ENCODE measurements at places on chromosomes 12 and 14. TPM values are rescaled to one million over a fixed set of nuclear protein-coding genes. Genes with fewer than 3 reads are reported as not detected.

DNA sequence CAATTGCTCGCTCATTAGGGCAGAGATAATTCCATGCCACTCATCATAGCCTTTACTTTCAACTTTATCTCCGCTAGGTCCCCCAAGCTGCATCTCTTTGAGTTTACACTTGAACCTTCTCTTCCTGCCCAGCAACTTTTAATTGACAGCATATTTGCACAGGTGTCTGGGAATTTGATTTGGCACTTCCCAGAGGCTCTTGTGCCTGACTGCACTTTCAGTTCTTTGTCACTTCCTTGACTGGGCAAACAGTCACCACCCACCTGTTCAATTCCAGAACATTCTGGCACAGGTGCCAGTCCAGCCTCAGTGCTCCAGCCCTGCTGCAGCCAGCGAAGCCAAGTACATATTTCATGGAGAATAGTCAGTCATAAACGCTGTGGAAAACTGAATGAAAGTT, 110.1 kb upstream of the LRIG3 start:
- no peak for DNase-seq

GRCh38 chr12:80033448-80033847, 65.9 kb upstream of the OTOGL start:
- DNase-seq: no peak

DNA sequence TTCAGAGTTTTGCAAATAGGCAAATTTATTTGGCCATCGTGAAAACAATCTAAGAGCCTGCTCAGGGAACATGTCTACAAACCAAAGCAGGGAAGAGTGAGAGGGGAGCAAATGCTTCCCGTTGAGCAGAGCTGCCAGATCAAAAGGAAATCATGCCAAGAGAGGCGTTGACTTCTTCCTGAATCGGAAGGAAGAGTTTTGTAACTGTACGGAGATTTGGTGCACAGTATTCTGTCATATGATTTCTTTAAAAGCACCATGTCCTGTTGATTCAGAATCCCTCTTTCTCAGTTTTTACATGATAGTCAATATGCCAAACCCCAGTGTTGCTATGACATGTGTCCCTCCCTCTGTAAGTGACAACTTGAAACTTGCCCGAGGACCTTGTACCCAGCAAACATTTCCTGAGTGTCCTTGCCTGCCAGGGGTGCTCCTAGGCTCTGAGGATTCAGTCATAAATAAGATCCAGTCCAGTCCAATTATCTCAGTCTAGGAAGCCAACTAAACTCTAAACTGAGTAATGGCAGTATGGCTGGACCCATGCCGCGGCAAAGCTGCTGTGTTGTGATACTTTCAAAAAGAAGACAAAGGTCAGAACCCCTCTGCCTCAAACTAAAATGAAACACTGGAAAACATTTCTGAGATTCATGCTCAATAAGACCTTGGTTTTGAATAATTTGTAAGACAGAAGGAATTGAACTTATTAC, 300.1 kb upstream of the FKBP4 start:
- DNase-seq: no peak

PNMA1 gene
- total RNA-seq: 39.8 TPM

AMN gene
- 4.3 TPM for total RNA-seq
